ENCODE measurements at places on chromosomes 6 and 20.

- peak; percentile 26 for DNase-seq
Measured at GRCh38 chr6:130018744-130019325, 454 bp downstream of the L3MBTL3 start.

- DNase-seq: no peak
Measured at GRCh38 chr6:111652156-111652555, 46.5 kb upstream of the TRAF3IP2 start.

DNA sequence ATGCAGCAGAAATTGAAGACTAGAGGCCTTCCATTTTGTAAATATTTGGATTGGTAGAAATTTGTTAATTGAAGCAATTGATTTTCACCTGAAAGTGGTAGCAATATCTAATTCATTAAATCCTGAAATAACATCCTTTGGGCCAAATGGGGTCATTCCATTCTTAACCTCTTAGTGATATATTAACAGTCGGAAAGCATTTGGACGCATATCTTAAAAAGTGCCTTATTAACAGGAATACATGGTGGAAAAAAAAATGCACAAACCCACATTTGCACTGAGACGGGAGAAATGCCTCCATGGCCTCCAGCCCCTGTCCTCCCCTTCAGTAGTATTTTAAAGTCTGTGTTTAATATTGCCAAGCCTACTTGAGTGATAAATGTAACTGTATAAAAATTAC is 205.5 kb downstream of the TFAP2B start:
- DNase-seq: no peak

DNA sequence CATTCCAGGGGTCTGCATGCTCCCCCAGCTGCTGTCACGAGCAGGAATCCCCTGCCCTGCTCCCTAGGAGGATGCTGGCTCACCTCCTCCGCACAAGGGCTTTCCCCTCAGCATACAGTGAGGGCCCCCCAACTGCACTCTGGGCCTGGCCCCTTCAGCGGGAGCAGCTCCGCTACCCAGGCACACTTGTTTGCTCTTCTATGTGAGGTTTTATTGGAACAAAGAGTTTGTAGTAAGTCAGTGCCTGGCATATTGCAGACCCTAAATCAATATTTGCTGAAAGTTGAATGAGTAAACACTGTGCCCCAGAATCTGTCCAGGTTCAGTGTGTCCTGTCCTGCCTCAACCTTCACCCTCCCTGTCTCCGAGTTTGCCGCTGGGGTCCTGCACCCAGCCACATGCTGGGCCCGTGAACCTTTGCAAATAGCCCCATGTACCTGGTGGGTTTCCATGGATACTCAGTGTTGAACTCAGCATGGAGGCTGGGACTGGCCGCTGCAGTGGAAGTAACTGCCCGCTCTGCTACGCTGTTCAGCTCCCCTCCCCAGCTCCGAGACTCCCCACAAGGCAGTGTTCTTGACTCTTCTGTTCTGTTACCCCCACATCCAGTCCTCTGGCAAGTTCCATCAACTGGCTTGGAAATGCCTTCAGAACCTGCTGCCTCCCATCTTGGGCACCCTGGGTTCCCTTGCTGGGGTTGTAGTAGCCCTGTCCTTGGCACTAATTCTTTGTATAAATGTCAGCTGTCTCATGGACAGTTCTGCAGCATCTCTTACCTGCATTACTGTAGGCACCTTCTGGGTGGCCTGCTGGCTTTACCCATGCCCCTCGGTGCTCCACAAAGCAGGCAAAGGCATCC is 15.7 kb downstream of the SLC22A1 start:
- no peak for DNase-seq

GRCh38 chr20:25220810-25221591 is 25.5 kb downstream of the ENTPD6 start:
- DNase-seq: no peak
